ENCODE measurements at places on chromosomes 11 and 22.

DNA sequence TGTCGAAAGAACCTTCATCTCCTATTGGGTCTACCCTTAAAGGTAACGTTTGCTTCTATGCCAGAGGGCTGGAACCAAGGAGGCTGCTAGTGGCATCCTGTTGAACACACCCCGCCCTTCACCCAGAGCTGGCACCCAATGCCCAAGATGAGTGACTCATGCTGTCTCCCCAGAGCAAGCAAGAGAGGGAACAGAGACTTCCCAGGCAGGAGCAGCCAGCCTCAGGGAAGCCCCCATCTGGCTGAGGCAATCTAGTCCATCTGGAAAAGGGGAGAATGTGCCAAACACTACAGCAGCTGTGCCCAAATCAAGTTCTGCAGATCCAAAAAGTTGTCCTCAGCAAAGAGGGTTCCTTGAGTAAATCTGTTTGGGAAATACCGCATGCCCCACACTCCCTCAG is 91.9 kb upstream of the TP53I11 start:
- DNase-seq, result no peak

DNA sequence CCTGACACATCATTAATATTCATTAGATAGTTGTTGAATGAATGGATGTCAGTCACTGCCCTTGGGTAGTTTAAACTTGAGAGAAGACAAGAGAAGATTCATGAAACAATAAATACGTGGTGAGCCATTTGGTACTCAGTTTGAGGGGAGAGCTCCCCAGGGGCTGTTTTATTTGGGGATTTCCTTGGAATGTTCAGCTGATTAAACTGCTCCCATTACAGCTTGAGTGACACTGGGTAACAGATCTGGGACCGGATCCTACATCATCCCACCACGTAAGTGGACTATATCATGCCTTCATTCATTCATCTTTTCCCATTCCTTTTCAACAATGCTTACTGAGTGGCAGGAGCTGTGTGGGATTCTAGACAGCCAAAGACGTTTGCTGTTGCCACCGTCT is 162.0 kb downstream of the FAT3 start:
- DNase-seq, result no peak

- no peak for DNase-seq
Measured at GRCh38 chr22:25869771-25870170, 127.8 kb downstream of the MYO18B start.

GRCh38 chr22:27746918-27747317 is 54.6 kb downstream of the MN1 start:
- no peak for DNase-seq

GRCh38 chr22:46564084-46564714 is 26.8 kb upstream of the CELSR1 start:
- DNase-seq, result no peak

- no peak for DNase-seq
Measured at GRCh38 chr11:134022748-134023147, 46.1 kb upstream of the JAM3 start.

DNA sequence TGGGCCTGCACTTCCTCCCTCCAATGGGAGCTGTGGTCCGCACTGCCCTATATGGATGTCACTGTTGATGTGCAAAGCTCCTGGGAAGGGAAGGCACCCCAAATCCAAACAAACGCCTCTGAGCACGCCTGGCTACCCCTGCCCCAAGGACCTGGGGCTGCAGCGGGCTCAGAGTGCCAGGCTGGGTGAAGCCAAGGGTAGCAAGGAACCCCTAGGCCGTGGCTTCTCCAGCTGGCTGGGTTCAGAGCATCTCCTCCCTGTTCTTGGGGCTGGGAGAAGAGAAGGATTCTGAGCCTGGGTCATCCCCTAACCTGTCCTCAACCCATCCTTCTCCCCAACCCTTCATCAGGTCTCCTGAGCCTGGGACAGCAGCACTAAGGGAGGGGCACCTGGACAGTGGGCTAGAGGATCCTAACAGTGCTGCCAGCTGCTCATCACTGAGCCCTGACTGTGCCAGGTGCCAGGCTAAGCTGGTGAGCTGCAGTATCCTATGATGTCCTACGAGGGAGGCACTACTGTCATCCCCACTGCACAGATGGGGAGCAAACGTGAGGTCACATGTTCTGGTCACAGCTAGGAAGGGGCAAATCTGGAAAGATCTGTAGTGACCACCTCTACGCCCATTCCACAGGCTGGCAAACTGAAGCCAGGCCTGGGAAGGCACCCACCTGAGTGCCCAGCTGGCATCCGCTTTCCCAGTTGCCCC is 3.0 kb downstream of the SSTR3 start:
- DNase-seq, result no peak

DNA sequence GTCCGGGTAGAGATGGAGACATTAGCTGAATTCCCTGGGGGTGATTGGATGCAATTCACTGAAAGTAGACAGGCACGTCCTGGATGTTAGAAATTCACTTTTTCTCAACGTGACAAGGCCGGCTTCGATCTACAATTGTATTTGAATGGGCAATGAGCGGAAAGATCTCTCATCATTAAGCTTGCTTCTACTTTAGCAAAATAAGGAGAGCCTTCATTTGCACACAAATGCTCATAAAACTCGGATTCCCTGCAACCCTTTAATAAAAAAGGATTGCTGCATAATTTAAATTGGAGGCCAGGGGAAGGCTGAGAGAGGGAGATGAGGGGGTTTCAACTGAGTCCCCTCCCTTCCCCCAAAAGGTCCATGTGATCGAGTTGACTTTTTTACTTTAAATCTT is 10.6 kb upstream of the PAX6 start:
- DNase-seq, result no peak

DNA sequence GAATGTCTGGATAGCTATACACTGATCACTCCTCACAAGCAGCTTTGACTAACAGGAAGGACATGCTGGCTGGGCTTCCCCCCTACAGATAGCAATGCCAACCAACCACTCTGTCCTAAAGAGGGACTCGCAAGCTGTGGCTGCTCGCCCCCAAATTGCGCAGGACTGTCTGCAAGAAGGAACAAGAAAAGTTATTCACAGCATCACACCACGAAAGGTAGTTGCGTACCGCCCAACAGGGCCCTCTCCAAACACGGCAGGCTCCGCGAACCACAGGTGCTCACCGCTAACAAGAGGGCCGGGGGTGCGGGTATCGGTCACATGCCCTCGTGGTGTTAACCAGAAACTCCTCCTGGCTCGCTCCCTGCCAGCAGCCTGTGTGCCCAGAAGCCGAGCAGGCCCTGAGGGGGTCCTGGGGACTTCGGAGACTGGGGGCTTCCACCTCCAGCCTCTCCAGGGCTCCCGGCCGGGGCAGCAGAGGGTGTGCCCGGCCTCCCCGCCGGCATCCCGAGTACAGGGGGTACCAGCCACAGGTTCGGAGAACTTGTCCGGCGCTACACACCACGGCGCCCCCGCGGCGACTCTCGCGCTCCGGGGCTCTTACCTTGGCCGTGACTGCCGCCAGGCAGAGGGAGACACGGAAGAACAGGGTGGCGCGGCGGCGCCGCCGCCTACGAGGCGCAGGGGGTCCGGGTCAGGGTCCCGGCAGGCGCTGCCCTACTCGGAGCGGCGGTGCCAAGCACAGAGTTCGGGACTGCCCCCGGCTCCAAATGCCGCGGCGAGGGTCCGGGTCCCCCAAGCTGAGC is 682 bp downstream of the LARGE1 start:
- peak; percentile 54 for DNase-seq

DNA sequence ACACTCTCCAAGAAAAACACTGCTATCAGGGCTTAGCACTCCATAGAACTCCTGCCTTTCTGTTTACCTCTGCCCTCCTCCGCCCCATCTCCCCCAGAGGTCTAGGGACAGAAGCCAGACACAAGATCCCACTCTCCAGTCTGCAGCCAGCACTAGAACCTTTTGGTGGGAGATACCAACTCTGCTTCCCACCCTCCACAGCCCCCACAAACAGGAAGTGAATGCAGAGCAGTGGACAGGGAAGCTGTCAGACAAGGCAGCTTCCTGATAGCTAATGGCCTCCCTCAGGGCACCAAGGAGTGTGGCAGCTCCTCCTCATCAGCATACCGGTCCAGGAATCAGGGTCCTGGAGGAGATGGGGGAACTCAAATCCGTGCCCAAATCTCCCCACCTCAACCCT is 5.1 kb downstream of the SCN4B start:
- DNase-seq, result no peak

- peak; percentile 24 for DNase-seq
Measured at GRCh38 chr22:26887916-26888315, 230.5 kb downstream of the MIAT start.

DNA sequence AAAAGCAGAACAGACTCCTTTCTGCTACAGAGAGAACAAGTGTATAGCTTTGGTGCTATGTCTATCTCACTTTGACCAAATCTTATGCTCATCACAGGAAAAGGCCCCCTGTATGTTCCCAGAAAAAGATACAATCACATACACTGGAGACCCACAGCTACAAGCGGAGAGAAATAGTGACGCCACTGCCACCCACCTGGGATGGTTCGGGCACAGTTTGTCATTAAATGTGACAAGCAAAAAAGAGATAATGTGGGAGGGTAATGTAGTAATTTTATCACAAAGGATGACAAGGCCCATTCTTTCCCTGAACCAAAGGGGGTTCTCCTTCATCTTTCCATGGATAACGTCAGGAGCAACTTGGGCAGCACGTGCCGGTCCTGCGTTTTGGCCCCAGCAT is 32.0 kb downstream of the THOC5 start:
- no peak for DNase-seq

- no peak for DNase-seq
Measured at GRCh38 chr11:76832361-76832760, 28.4 kb upstream of the ACER3 start.

DNA sequence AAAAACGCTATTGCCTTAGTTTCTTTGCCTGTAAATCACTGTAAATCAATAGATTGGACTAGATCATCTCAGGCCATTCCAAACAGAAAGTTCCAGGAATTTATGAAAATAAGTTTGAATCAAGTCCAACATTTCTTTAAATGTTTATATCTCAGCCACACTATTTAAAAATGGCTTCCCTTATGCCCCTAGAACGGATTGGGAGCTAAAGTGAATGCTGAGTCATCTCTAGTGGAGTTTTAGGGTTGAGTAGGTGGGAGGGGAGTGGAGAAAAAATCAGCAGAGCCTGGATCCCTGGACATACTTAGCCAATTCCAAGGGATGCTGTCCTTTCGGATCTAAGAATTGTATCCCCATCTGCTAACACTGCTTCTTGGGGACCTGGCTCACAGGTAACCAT is 48.6 kb downstream of the EHF start:
- DNase-seq, result no peak
